ENCODE measurements at places on chromosomes 16 and 17. TPM values are rescaled to one million over a fixed set of nuclear protein-coding genes. Genes with fewer than 3 reads are reported as not detected.
A peak's percentile ranks its signal among the peaks of the same experiment; 100 is the strongest.

DNA sequence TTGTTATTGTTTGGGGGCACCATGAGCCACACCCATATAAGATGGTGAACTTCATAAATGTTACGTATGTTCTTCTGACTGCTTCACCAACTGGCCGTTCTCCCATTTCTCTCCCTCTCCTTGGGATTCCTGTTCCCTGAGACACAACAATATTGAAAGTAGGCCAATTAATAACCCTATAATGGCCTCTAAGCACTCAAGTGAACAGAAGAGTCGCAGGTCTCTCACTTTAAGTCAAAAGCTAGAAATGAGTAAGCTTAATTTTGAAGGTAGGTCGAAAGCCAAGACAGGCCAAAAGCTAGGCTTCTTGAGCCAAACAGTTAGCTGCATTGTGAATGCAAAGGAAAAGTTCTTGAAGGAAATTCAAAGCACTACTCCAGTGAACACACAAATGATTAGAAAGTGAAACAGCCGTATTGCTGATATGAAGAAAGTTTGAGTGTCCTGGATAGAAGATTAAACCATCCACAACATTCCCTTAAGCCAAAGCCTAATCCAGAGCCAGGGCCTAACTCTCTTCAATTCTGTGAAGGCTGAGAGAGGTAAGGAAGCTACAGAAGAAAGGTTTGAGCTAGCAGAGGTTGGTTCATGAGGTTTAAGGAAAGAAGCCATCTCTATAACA, 25.8 kb downstream of the HLF start:
- DNase-seq, result no peak

Gene EFCAB13
- total RNA-seq, result 1.8 TPM

- peak; percentile 37 for DNase-seq
Observed at GRCh38 chr16:30394592-30395154, 547 bp upstream of the ZNF48 start.

DNA sequence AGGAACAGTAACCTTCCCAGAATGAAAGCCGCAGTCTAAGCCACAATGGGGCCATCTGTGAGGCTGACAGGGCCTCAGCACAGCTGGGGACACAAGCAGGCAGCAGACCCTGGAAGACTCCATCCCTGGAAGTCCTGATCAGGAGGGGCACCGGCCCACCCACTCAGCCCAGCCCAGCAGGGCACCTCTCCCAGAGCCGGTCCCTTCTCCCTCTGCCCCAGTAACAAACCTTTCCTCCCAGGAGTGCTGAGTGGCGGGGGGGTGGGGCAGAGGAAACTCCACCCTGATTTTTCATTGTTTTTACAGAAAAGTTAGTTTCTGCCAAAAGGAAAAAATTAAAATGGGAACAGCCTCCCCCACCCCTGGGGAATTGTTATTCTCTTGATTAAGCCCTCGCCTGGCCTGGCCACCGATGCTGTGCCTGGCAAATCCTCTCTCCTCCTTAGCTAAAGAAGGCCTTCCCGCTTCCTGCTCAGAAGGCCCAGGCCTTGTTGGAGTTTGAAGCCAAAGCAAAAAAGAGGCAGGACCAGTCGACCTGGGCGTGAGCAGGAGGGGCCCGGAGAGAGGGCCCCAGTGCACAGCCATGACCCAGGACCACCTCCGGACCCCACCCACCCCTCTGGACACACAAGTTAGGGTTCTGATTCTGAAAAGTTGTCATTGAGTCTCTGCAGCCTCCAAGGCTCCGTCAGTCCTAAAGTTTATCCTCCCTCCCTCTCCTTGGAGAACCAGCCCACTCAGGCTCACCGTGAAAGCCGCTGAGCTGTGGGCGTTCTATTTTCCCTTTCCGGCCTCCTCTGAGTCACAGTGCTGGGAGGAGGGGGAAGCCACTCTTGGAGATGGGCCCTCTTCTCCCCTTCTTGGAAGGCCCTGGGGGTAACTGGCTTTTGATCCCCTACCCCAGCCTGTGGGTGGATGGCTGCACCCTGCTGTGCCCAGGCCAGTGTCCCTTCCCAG, 128.4 kb upstream of the TNRC6C start:
- DNase-seq, result peak; percentile 83

- DNase-seq, result no peak
Observed at GRCh38 chr17:13367154-13367553, 234.6 kb downstream of the HS3ST3A1 start.

Gene KIF2B
- not detected for total RNA-seq

GRCh38 chr17:36650096-36650775, 48.9 kb downstream of the MRM1 start:
- DNase-seq, result no peak

- DNase-seq, result no peak
Observed at GRCh38 chr17:35731239-35731916, at the start of gene RASL10B. RASL10B (plus strand) TSS chr17:35731639; CDS start chr17:35735185, 3,546 bp downstream.

GRCh38 chr17:16352667-16353316, 477 bp downstream of the CENPV start:
- DNase-seq, result peak; percentile 46

Gene ST6GALNAC1
- total RNA-seq, result not detected

GRCh38 chr16:56673921-56674320, 4.3 kb downstream of the MT1H start:
- DNase-seq, result no peak

GRCh38 chr16:12260647-12261262, 284.2 kb downstream of the SNX29 start:
- no peak for DNase-seq

Gene DGKE
- 2.4 TPM for total RNA-seq

- DNase-seq, result peak; percentile 31
Observed at GRCh38 chr17:68102318-68102758, 66.8 kb downstream of the KPNA2 start.

- no peak for DNase-seq
Observed at GRCh38 chr16:27531186-27531585, 18.5 kb downstream of the GTF3C1 start.

DNA sequence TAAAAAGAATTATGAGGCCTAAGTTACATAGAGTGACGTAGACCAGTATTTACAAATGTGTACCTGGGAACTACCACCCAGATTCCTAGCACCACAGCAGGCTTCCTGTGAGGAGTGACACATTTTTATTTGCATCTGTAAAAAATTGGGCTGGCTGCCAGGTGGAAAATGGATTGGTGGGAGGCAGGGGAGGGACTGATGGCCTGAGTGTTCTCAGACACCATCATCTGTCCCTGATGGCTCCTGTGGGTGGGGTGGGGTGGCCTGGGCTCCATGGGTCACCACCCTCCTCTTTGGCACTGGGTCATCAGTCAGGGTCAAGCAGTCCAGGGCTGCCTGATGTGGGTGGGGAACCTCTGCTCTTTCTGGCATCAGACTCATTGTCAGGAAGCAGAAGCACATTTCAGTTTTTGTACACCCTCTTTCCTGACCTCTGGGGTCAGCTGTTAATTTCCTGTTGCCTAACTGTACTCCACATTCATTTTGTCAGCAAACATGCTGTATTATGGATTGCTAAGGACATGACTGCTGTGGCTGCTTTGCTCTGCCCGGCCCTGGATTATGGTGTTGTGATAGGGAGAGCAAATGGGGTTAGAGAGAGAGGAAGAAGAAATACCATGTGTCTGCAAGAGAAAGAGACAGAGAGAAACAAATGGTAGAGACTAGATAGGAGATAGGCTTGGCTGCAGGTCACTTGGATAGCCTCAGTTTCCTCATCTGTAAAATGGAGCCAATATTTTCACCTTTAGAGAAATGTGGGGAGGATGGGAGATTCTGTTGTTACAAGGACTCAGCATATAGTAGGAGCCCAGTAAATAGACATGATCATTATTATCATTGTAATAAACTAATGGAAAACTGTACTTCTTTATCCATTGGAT, 11.6 kb upstream of the MFAP4 start:
- DNase-seq, result peak; percentile 25

Gene MFAP4
- total RNA-seq, result not detected

Gene NPTX1
- not detected for total RNA-seq

Gene JUP
- 2.2 TPM for total RNA-seq

GRCh38 chr17:7147772-7148171, 31.4 kb downstream of the ASGR1 start:
- DNase-seq, result no peak

Gene MEOX1
- not detected for total RNA-seq

DNA sequence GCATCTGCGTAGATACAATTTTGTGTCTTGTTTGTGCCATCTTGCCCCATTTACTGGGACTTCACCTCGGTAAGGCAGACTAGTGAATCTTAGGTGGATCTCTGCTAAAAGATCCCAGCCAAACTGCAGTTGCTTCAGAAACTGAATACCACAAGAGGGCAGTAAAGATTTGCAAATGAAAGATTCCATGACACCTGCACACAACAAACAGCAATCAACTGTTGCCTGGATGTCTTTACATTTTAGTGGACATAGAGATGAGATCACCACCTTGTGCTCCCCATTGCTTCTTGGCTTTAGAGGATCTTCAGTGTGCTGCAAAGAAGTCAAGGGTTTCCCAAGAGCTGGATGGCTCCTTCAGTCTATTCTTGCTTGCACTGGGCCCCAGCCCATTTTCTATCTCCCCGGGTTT, 119.2 kb upstream of the CACNG5 start:
- DNase-seq, result peak; percentile 57

Gene RHBDF2
- 9.2 TPM for total RNA-seq

Gene GPR142
- not detected for total RNA-seq

Gene GPR179
- total RNA-seq, result not detected

- peak; percentile 48 for DNase-seq
Observed at GRCh38 chr16:83187405-83187804, 560.6 kb downstream of the CDH13 start.

GRCh38 chr17:48835971-48836370, 5.1 kb downstream of the CALCOCO2 start:
- DNase-seq, result no peak

GRCh38 chr16:76910931-76911330, 280.1 kb upstream of the MON1B start:
- no peak for DNase-seq

- peak; percentile 57 for DNase-seq
Observed at GRCh38 chr16:47143677-47144558, at the start of gene NETO2. NETO2 (minus strand) TSS chr16:47143945; CDS start chr16:47143612, 333 bp downstream.

GRCh38 chr17:45925311-45925710, 31.0 kb downstream of the MAPT start:
- no peak for DNase-seq

Gene TMEM235
- total RNA-seq, result not detected

DNA sequence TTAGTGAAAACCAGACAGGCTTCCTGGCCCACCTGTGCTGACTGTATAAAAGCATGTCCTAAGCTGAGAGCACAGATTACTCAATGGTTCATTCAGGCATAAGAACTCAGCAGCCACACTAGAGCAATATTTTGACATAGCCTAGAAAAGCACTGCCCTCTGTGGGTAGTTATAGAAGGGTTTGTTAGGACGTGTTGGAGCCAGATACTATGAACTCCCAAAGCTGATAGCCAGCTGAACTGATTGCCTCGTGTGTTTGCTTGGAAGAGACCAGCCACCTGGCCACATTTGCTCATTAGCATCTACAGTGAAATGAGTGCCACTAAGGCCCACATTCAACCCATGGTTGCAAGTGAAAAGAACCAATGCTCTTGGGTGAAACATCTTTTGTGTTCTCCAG, 30.8 kb upstream of the ABCA5 start:
- no peak for DNase-seq

Gene TAC4
- total RNA-seq, result not detected

DNA sequence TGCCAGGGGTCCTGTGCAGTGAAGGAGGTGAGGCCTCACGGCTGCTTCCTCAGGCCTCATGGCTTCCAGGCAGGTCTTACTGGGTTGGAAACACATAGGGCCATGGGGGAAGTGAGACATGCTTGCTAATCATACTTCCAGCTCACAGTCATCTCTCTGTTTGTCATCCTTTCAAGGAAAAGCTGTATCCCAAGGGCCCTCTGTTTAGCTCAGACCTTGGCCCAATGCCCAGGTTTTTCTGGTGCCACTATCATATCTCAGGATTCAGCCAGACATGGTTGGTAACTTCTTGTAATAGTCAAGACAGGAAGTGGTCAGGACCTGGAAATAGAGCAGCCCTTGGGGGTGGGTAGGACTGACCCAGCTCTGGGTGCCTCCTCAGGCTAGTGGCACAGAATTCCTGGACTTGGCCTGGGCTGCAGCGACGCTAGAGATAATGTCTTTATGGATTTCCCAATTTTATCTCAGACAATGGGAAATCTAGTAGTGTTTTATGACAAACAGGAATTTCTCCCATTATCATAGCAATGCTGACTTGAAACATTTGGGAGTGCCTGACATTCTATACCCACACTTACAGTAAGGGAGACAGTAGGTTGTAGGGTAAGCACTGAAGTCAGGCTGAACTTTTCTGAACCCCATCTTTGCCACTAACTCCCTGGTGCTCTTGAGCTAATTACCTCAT, 13.5 kb upstream of the ITGB3 start:
- DNase-seq, result peak; percentile 99

- DNase-seq, result peak; percentile 74
Observed at GRCh38 chr17:81601525-81602120, 35.3 kb downstream of the NPLOC4 start.

Gene TSPOAP1
- not detected for total RNA-seq

- no peak for DNase-seq
Observed at GRCh38 chr16:27118526-27118925, 51.8 kb downstream of the C16orf82 start.

Gene CDT1
- 36.7 TPM for total RNA-seq

Measured in SJSA1 (cell line).